Right cardiac atrium (tissue), 5 donors: ENCODE measurements at places on chromosomes 6 and 20. TPM values are rescaled to one million over a fixed set of nuclear protein-coding genes. Genes with fewer than 3 reads are reported as not detected.

PARD6B gene
- 0.93 TPM for polyA plus RNA-seq

GRIK2 gene
- 7.6 TPM for polyA plus RNA-seq

ZC3H12D gene
- polyA plus RNA-seq: 0.34 TPM

NOX3 gene
- not detected for polyA plus RNA-seq

TP53TG5 gene
- polyA plus RNA-seq: 0.95 TPM

PCNA gene
- 41.4 TPM for polyA plus RNA-seq

BFSP1 gene
- 0.59 TPM for polyA plus RNA-seq

PBOV1 gene
- not detected for polyA plus RNA-seq

PMEPA1 gene
- 17.3 TPM for polyA plus RNA-seq

C6orf141 gene
- 0.72 TPM for polyA plus RNA-seq

UNC93A gene
- polyA plus RNA-seq: not detected

DLK2 gene
- 1.1 TPM for polyA plus RNA-seq

GPR63 gene
- polyA plus RNA-seq: 0.29 TPM

LRRC73 gene
- polyA plus RNA-seq: 1.1 TPM

PAK5 gene
- polyA plus RNA-seq: 0.07 TPM

ATP6V1G2 gene
- 2.8 TPM for polyA plus RNA-seq

CSE1L gene
- polyA plus RNA-seq: 24.6 TPM

TBX18 gene
- 5.7 TPM for polyA plus RNA-seq

TFAP2C gene
- polyA plus RNA-seq: 0.14 TPM

LAMP5 gene
- 0.07 TPM for polyA plus RNA-seq

CLPSL2 gene
- not detected for polyA plus RNA-seq

DEK gene
- 49.9 TPM for polyA plus RNA-seq

HLA-E gene
- polyA plus RNA-seq: 227 TPM

RNF144B gene
- 7.1 TPM for polyA plus RNA-seq

DPPA5 gene
- polyA plus RNA-seq: not detected

IL17F gene
- polyA plus RNA-seq: not detected

HLA-G gene
- polyA plus RNA-seq: not detected

WFDC10B gene
- polyA plus RNA-seq: not detected
